Tracheal epithelial cell (primary cell): ENCODE measurements at places on chromosomes 1 and 21. TPM values are rescaled to one million over a fixed set of nuclear protein-coding genes. Genes with fewer than 3 reads are reported as not detected.

The FAM78B gene
- under 0.01 and 0.21 TPM in 2 replicates for total RNA-seq

The KRTAP20-3 gene
- total RNA-seq = not detected in 2 replicates

The FBLIM1 gene
- total RNA-seq = 74.6 and 288 TPM in 2 replicates

The TMOD4 gene
- not detected in 2 replicates for total RNA-seq

The COL6A1 gene
- total RNA-seq = 1.1 and 79.8 TPM in 2 replicates

The WDR64 gene
- not detected in 2 replicates for total RNA-seq

The TMPRSS15 gene
- total RNA-seq = not detected in 2 replicates

The SERPINC1 gene
- total RNA-seq = 0.24 TPM in 1 of 2 replicates, not detected in the other

The ARID4B gene
- 14.9 and 18.8 TPM in 2 replicates for total RNA-seq

The OR2T11 gene
- total RNA-seq = not detected in 2 replicates

The RPE65 gene
- total RNA-seq = not detected in 2 replicates

The F5 gene
- total RNA-seq = not detected in 2 replicates

The RIMKLA gene
- total RNA-seq = under 0.01 TPM in 1 of 2 replicates, not detected in the other

The CHTOP gene
- 20.5 and 30.1 TPM in 2 replicates for total RNA-seq

The CLEC20A gene
- total RNA-seq = not detected in 2 replicates

The RLF gene
- 30.1 and 37.1 TPM in 2 replicates for total RNA-seq
